ENCODE measurements at places on chromosomes 6 and 20.

- no peak for DNase-seq
Observed at GRCh38 chr20:58985656-58986055, 4.6 kb downstream of the NELFCD start.

DNA sequence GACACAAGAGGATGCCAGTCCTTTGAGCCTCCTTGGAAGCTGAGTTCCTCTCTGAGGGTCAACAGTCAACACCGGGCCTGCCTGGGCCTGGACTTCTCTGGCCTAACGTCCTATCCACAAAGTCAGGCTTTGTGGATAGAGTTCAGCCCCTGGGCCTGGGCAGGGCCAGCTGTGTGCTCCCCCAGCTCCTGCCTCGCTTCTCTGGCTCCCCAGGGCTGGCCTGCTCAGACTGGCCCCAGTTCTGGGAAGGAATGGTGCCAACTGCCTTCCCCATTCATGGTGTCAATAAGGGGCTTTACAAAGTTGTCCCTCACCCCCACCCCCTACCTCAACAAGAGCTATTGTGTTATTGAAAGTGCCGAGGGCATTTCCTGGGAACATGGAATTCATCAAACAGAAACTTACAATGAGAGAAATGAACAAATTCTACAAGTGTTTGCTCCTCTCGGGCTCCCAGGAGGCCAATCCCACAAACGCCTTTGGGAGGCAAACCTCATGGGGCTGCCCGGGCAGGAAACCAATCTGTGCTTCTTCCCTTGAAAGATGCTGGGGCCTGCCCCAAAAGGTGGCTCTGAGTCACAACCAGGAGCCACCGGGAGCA, 26.5 kb upstream of the PPP1R14C start:
- DNase-seq = no peak

GRCh38 chr20:58851221-58851968, 693 bp upstream of the GNAS-AS1 start:
- no peak for DNase-seq

DNA sequence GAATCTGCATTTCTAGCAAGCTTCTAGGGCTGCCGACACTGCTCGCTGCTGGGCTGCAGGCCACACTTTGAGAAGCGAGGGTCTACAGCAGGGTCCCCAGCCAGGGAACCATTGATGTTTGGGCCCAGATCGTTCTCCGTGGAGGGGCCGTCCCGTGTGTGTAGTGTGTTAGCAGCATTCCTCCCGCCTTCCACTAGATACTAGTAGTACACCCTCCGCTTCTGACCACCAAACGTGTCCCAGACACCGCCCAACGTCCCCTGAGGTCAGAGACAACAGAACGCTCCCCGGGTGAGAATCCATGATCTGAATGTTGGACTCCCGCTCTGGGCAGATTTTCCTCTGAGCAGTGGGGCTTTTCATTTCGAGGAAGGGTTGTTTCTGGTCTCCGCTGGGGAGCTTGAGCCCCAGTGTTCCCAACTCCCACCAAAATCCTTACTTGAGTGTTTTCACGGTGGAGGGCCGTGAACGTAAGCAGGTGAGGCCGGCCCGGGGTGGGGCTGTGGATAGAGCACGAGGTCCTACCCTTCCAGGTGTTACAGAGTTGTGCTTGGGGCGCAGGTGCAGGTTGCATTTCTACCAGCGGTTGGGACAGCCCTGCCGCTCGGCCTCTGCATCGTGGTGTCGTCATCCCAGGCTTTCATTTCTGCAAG, 124.6 kb downstream of the SYCP2 start:
- DNase-seq = no peak

DNA sequence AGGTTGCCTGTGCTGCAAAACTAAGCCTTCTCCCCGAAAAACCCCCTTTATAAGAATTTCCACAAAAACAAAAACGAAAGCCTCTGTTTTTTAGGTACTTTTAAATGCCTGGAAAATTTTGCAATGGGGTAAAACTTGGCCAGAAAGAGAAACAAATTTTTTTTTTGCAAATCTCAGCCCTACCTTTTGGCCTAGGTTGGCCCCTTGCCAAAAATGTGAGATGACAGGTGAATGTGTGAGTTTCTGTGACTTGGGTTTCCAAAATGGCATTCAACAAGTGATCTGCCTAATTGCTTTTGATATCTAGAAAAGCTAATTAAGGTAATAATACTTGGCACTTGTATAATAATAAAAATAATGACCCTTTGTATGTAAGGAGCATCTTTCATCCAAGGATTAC, 48.4 kb downstream of the MAFB start:
- DNase-seq = no peak
